ENCODE measurements at places on chromosomes 1 and 21. TPM values are rescaled to one million over a fixed set of nuclear protein-coding genes. Genes with fewer than 3 reads are reported as not detected.
A peak's percentile ranks its signal among the peaks of the same experiment; 100 is the strongest.

DNA sequence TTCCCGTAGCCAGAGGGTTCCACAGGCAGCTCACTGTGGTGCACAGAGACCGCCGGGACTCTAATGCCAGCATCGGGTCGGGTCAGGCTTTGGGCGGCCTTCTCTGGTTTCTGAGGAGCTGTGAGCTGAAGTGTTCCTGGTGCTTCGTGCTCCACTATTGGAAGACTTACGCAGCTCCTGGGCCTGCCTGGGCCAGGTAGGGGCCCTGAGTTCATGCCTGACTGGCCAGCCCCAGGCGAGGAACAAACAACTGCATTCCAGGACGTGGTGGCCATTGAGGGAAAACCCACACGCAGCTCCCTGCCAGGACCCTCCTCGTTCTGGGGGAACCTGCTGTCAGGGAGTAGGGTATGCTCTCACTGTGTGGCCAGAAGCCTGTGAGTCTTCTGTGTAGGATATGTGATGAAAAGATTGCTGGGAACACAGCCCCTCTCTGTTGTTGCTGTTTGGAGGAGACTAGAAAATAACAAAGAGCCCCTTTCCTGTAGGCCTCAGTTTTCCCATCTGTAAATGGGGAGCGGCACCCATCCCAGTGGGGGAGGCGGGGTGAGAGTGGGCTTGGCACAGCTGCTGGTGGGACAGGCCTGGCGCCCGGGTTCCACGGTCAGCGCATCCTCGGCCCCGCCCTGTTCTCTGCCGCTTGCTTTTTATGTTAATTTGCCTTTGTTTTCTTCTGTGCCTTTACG, 8.4 kb downstream of the RER1 start:
- H3K27ac ChIP-seq = no peak overlapping the region
- H3K36me3 ChIP-seq = peaks cover 42% of the 10 kb centered on the region
- no peaks in the 10 kb centered on the region for H3K27me3 ChIP-seq
- DNase-seq = no peak
- H3K4me1 ChIP-seq = no peaks in the 10 kb centered on the region

DNA sequence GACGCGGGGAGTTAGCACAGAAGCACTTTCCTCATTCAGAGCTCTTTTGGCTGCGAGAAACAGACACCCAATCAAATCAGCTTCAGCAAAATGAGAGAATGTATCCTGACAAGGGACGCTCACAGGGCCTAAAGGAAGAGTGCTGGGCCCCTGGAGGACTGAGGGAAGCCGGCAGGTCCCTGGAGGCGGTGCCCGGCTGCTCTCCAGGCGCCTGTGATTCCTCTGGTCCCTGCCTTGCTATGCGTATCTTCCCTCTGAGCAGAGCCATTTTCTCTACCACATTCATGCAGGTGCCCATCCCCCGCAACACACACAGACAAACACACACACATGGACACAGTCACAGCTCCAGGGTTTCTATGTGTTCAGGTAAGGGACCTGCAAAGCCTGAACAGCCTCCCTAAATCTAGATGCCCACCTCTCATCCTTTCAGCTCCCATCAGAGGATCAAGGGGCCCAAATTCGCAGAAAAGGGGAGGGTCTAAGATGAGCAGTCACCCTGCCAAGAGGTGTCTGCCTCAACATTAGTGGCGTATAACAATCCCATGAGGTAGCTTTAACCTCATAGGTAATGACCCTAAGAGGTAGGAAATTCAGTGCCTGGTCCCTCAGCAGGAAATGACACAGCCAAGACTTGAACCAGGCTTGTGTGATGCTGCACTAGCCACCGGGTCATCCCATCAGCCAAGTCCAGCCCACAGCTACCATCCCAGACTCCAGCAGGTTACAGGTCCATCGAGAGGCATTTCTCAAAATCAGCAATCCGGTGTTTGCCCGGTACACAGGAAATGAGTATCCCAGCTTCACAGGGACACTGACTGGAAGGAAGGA, 29.0 kb downstream of the PTAFR start:
- H3K27ac ChIP-seq = no peak overlapping the region
- no peaks in the 10 kb centered on the region for H3K4me1 ChIP-seq
- H3K27me3 ChIP-seq = no peaks in the 10 kb centered on the region
- H3K36me3 ChIP-seq = no peaks in the 10 kb centered on the region
- no peak overlapping the region for H3K4me3 ChIP-seq
- no peak for DNase-seq

GRCh38 chr1:224852901-224853568, 76.4 kb upstream of the DNAH14 start:
- no peak overlapping the region for H3K4me3 ChIP-seq
- peak; percentile 69 for DNase-seq
- H3K27ac ChIP-seq = no peak overlapping the region
- no peaks in the 10 kb centered on the region for H3K27me3 ChIP-seq

GRCh38 chr1:232292239-232292638, 337.7 kb downstream of the SIPA1L2 start:
- no peaks in the 10 kb centered on the region for H3K4me1 ChIP-seq
- DNase-seq = no peak
- no peaks in the 10 kb centered on the region for H3K36me3 ChIP-seq
- no peak overlapping the region for H3K4me3 ChIP-seq
- H3K27me3 ChIP-seq = peaks cover 1% of the 10 kb centered on the region
- H3K27ac ChIP-seq = no peak overlapping the region

- DNase-seq = peak; percentile 50
- H3K27me3 ChIP-seq = no peaks in the 10 kb centered on the region
- H3K36me3 ChIP-seq = no peaks in the 10 kb centered on the region
- peak overlapping the region; percentile 57 for H3K4me3 ChIP-seq
- H3K27ac ChIP-seq = no peak overlapping the region
Observed at GRCh38 chr1:147504801-147505311, 36.4 kb upstream of the BCL9 start.

CD160 gene
- total RNA-seq = not detected

DNA sequence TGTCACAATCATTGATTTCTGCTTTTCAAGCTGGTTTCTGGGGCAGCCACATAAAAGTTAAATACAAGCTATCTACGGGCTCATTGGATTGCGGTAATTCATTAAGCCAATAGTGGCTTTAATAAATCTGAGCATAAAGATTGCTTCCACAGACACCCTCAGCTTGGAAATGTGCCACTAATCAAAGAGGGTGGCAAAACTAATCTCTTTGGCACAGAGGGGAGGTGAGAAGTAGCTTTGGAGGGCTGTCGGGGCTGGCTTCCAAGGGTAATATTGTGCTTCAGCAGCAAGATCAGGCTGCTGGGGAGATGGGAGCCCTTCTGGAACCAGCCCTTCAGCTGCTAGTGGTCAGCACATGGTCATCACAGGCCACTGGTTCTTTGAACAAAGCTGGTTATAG, 21.2 kb upstream of the KAZN start:
- H3K4me3 ChIP-seq = no peak overlapping the region
- DNase-seq = no peak
- peaks cover 4% of the 10 kb centered on the region for H3K4me1 ChIP-seq
- H3K27me3 ChIP-seq = no peaks in the 10 kb centered on the region
- no peaks in the 10 kb centered on the region for H3K36me3 ChIP-seq

DNA sequence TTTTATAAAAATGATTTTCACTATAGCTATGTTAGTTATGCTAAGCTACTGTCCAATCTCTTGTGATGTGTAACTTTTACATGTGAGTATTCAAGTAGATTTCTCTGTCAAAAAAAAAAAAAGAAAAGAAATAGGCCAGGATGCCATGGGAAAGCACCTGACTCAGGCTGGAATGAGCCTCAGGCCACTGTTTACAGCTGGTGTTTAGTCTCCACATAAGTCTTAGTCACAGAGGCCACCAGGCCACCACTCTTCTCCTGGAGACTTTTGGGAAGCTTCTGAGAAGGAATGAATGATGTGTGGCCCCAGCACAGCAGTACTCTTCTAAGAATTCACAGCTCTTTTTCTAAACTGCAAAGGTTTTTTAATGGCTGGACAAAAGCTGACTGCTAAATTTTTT, 48.9 kb downstream of the CHML start:
- peak overlapping the region; percentile 1 for H3K27ac ChIP-seq
- DNase-seq = peak; percentile 78
- no peaks in the 10 kb centered on the region for H3K27me3 ChIP-seq
- peaks cover 23% of the 10 kb centered on the region for H3K4me1 ChIP-seq
- no peaks in the 10 kb centered on the region for H3K36me3 ChIP-seq

A3GALT2 gene
- total RNA-seq = not detected

GRCh38 chr1:67312615-67313014, 4.9 kb downstream of the IL12RB2 start:
- no peak for DNase-seq
- H3K4me1 ChIP-seq = no peaks in the 10 kb centered on the region
- H3K27ac ChIP-seq = no peak overlapping the region
- no peak overlapping the region for H3K4me3 ChIP-seq
- H3K27me3 ChIP-seq = peaks cover 28% of the 10 kb centered on the region

DNA sequence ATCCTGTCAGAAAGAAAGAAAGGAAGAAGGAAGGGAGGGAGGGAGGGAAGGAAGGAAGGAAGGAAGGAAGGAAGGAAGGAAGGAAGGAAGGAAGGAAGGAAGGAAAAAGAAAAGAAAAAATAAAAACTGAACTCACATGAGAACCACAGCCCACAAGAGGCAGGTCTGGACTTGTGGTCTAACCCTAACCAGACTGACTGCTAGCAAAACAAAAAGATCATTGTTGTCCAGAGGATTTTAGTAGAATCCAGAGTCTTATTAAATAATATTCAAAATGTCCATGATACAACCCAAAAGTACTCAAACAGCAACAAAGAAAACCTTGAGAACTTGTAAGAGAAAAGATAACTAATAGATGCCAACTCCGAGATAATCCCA, 4.7 kb upstream of the ITGB2 start:
- H3K27me3 ChIP-seq = no peaks in the 10 kb centered on the region
- peak overlapping the region; percentile 95 for H3K27ac ChIP-seq
- no peak overlapping the region for H3K4me3 ChIP-seq
- DNase-seq = no peak
- no peaks in the 10 kb centered on the region for H3K36me3 ChIP-seq

GRCh38 chr1:114703242-114703641, 7.9 kb upstream of the AMPD1 start:
- H3K27ac ChIP-seq = no peak overlapping the region
- no peak overlapping the region for H3K4me3 ChIP-seq
- H3K36me3 ChIP-seq = peaks cover 39% of the 10 kb centered on the region
- H3K4me1 ChIP-seq = peaks cover 13% of the 10 kb centered on the region
- no peaks in the 10 kb centered on the region for H3K27me3 ChIP-seq

DNA sequence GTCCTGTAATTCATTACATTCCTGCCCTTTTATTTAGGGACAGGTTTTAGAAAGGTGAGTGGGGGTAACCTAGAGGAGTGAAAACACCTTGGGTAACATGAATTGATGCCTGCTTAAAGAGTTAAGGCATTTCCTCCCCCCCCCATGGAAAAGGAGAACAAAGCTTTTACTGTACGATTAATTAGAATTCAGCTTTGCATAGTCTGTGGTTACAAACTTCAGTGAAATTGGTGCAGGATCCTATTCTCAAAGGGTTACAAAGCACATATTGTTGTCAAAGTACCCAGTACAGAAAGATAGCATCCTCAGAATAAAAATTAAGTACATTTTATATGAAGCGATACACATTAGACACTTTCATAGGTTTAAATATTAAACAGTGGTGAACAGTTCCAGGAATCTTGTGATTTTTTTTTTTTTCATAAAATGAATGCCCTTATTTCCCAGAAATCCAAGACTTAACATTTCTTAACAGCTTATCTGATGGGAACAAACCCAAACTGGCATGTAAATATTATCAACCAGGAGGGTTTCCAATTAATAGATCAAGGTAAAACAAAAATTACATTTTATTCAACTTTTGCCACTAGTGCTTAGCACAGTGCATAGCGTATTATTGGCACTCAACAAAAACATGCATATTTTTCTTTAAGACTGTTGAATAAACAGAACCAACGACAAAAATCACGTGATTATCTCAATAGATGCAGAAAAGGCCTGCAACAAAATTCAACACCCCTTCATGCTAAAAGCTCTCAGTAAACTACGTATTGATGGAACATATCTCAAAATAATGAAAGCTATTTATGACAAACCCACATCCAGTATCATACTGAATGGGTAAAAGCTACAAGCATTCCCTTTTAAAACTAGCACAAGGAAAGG, 172.7 kb downstream of the PDE4B start:
- no peak overlapping the region for H3K27ac ChIP-seq
- no peak overlapping the region for H3K4me3 ChIP-seq
- H3K4me1 ChIP-seq = 0 out of 2 replicates have a peak, but pooled peaks cover 2% of the 10 kb centered on the region
- H3K36me3 ChIP-seq = no peaks in the 10 kb centered on the region

GRCh38 chr1:233520261-233521191, 93.4 kb upstream of the KCNK1 start:
- H3K27ac ChIP-seq = no peak overlapping the region
- H3K4me1 ChIP-seq = no peaks in the 10 kb centered on the region
- DNase-seq = peak; percentile 77
- no peaks in the 10 kb centered on the region for H3K27me3 ChIP-seq

GRCh38 chr1:236429715-236430274, 35.7 kb downstream of the EDARADD start:
- no peaks in the 10 kb centered on the region for H3K36me3 ChIP-seq
- H3K4me3 ChIP-seq = no peak overlapping the region
- DNase-seq = no peak
- H3K27me3 ChIP-seq = no peaks in the 10 kb centered on the region
- H3K27ac ChIP-seq = no peak overlapping the region
- H3K4me1 ChIP-seq = no peaks in the 10 kb centered on the region

- no peaks in the 10 kb centered on the region for H3K36me3 ChIP-seq
- no peak overlapping the region for H3K4me3 ChIP-seq
- no peak overlapping the region for H3K27ac ChIP-seq
- H3K27me3 ChIP-seq = no peaks in the 10 kb centered on the region
Observed at GRCh38 chr1:108609483-108610049, 49.7 kb downstream of the EEIG2 start.

- no peak for DNase-seq
- no peak overlapping the region for H3K27ac ChIP-seq
- no peak overlapping the region for H3K4me3 ChIP-seq
- H3K36me3 ChIP-seq = no peaks in the 10 kb centered on the region
- no peaks in the 10 kb centered on the region for H3K4me1 ChIP-seq
Observed at GRCh38 chr1:157286096-157286495, 147.9 kb upstream of the ETV3 start.

DNA sequence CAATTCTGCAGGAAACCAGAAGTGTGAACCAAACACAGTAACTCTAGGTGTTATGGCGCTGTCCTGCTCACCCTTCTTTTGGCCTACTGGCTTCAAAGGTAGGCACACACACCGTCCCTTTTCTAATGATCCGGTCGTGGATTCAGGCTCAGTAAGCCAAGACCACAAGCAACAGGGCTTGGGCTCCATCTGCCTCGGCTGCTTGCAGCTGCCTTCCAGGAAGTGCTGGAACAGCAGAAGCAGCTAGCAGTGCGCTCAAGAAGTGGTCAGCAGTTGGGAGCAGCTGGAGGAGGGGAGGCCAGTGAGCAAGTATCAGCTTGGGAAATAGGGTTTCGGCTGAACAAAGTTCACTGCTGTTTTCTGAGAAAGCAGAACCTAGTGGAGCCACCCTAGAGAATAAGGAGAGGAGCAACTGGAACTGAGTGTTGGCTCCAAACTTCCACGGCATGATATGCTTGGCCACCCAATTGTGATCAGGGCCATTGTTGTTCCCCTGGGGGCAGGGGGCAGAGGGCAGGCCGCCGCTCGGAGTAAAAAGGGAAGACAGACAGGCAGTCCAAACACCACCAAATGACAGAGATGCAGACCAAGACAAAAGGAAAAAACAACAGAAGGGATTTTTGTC, 173.4 kb downstream of the TOMM20 start:
- no peak for DNase-seq
- no peaks in the 10 kb centered on the region for H3K27me3 ChIP-seq
- H3K4me3 ChIP-seq = no peak overlapping the region
- H3K36me3 ChIP-seq = no peaks in the 10 kb centered on the region
